ENCODE measurements at places on chromosomes 7 and 10.

DNA sequence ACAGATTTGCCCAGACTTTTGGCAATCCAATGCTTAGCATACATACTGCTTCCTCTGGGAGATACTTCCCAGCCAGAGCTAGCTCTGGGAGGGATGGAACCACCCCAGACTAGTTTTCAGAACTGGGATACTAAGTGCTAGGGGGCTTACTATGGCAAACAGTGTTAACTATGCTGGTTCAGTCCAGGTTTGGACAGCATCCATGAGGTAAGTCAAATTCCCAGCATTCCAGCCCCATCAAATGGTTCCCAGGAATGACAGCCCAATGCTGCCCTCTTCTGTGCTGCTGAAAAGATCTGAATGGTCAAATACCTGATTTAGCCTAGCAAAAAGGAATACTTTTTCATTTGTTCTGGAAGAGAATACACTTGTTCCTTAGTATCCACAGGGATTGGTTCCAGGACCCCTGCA is 141.7 kb upstream of the CCDC6 start:
- DNase-seq, result no peak

DNA sequence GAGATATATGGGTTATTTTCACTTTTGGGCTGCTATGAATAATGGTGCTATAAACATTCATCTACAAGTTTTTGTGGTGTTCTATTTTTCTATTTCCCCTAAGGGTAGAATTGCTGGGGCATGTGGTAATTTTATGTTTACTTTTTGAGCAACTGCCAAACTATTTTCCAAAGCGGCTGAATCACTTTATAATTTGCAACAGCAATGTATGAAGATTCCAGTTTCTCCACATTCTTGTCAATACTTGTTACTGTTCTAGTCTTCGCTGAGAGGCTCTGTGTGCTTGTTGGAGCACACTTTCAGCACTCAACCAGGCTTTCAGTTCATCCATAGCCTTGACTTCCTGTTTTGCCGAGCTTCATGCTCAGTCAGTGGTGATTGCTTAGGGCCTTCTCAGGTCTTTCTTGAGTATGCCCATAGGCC is 39.0 kb downstream of the ADK start:
- DNase-seq, result no peak

DNA sequence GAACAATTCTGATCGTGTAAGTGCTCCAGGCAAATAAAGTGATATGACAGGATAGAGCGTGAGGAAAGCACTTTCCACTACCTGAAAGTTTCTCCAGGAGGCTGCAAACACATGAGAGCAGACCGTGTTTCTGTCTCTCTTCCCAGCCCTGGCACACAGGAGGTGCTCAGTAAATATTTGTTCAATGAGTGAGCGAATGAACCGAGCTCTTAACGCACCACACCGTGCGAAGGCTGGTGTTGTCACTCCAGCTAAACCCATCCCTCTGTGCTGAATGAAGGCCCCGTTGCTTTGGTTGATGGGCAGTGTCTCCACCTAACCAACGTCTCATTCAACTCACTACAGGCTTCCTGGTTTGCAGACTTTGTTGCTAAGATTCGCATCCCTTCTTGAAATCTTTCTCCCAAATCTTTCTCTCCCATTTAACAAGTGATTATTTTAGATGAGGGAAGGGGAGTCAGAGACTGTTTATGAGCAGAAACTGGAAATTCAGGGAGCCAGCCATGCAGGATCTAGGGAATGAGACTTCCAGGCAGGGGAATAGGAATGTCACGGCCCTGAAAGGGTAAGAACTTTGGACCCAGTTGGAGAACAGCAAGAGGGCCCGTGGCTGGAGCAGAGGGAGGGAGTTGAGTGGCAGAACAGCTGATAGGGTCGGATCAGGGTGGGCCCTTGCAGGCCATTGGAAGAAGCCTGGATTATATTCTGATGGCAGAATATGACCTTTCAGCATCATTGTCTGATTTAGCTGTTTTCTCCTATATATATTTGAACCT is 282.6 kb downstream of the CAMK1D start:
- no peak for DNase-seq

- DNase-seq, result no peak
Measured at GRCh38 chr7:44121761-44122420, 1.5 kb downstream of the POLD2 start.

- no peak for DNase-seq
Measured at GRCh38 chr10:13483951-13484350, 44.9 kb downstream of the BEND7 start.

- DNase-seq, result no peak
Measured at GRCh38 chr7:157043745-157044144, 33.3 kb upstream of the MNX1 start.

- DNase-seq, result no peak
Measured at GRCh38 chr7:95960706-95961244, 188.4 kb downstream of the DYNC1I1 start.

- no peak for DNase-seq
Measured at GRCh38 chr10:35505241-35505873, 99.8 kb upstream of the GJD4 start.

DNA sequence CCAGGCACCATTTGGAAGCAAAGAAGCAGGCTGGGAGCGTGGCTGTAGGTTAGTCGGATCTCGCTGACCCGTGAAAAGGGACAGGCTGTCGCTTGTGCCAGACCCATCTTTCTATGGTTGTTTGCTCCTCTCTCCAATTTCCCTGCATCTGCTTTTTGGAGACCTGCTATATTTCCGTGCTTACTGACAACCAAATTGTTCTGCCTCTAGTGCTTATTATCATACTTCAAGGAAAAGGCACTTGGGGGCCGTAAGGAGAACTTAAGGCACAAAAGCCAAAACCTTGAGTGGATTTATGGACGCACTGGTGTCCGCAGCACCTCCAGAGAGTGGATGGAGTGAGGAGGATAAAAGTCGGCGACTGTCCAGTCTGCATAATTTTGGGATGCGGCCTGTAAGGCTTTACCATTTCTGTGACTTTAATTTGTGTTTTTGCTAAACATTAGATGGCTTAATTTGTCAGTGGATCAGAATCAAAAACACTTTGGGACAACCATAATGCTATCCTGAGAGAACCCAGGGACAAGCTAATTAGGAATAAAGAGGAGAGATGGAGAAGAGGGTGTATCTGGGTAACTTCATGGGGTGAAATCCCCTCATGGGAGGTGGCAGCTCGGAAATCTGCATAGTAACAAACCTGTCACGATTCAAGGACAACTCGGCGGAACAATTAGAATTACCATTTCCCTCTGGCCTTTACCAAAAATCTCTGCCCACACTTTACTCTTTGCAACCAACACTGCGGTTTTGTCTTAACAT is 206.7 kb downstream of the HDAC9 start:
- no peak for DNase-seq

DNA sequence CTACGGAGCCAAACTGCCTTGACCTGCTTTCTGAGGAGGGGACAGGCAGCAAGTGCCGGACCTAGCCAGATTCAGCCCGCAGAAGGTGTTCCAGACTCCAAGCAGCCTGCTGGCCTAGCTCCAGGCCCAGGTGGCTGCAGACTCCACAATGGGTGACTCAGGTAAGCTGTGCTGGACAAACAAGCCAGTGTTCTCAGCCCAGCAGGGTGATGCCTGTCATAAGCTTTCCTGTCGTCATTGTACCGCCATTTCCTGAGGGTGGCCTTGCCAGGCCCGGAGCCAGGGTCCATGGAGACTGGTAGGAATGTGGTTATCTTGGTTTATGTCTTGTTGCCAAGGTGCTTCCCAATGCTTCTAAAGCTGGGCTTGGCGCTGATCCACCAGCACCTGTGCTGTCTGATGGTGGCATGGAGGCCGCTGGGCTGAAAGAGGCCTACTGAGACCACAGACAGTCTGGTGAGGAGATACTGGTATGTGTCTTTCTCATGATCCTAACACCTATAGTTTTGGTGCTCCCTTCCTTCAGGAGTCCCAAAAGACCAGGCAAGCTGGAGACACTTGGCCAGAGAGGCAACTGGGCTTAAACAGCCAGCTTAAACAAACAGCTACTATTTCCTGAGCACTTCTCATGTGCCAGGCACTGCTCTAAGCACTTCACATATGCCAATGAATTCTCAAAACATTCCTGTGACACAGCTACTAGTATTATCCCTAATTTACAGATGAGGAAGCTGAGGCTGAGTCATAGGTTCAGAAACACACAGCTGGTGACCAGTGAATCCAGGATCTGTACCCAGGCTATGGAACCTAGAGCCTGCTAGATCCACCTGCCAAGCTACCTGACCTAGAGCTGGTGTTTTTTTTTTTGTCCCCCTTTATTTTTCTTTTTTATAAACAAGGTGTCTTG is 42.0 kb downstream of the ZC3HC1 start:
- no peak for DNase-seq

DNA sequence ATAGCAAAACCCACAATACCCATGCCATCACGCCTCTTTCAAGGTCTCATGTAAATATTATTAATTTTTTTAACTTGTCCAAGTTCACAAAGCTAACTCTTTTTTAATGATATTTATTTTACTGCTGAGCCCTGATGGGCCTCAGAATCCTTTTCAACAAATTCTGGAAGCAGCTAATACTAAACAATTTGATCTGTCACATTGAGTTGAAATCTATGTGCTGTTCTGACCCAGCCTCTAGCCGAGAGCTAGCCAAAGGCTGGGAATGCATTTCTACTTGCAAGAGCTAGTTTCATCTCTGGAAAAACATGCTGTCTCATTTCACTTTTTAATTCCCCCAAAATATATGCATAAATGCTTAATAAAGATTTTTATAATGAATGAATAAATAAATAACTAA is 47.9 kb downstream of the TFAM start:
- no peak for DNase-seq

GRCh38 chr7:50808282-50808888 is 25.7 kb upstream of the GRB10 start:
- DNase-seq, result no peak

GRCh38 chr10:68121852-68122251 is 12.6 kb downstream of the MYPN start:
- DNase-seq, result no peak

DNA sequence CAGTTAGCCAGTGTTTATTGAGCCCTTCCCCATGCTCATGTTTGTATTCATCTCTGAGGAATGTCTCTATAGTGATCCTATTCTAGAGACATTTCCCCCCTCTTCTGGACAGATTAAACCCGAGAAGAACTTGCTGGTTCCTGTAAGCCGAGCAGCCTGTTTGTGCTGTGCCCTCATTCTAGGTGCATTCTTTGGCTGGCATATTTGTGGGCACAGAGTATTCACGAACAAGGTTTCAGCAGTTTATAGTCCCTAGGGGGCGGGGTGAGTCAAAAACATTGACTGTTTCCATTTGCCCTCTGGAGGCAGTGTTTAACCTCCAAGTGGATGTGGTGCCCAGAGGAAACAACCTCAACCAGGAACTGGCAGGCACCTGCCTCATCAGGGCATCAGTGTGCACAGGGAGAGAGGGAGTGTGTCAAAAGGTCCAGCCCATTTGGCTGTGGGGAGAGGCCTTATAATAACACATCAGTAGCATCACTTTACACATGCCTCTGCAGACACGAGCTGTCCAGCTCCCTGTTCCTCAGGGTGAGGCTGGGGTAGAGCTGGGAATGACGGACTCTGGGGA is 273.3 kb upstream of the LRGUK start:
- DNase-seq, result no peak

DNA sequence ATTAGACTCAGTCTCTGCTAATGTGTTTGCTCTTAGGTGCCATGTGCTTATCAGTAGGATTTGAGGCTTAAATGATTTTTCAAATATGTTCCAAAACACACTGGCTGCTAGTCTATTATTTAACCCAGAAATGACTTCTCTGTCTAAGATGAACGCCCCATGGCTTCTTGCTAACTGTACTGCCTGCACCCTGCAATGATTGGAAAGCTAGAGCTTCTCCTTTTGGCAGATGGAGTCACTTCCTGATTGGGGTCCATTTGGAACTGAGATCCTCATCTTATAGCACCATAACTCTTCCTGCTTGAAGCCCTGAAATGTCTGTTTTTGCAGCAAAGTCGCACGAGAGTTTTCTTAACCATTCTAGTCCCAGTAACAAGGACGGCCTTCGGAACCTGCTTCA is 186.5 kb upstream of the ADO start:
- DNase-seq, result no peak

GRCh38 chr7:81484261-81484660 is 285.6 kb downstream of the HGF start:
- no peak for DNase-seq

DNA sequence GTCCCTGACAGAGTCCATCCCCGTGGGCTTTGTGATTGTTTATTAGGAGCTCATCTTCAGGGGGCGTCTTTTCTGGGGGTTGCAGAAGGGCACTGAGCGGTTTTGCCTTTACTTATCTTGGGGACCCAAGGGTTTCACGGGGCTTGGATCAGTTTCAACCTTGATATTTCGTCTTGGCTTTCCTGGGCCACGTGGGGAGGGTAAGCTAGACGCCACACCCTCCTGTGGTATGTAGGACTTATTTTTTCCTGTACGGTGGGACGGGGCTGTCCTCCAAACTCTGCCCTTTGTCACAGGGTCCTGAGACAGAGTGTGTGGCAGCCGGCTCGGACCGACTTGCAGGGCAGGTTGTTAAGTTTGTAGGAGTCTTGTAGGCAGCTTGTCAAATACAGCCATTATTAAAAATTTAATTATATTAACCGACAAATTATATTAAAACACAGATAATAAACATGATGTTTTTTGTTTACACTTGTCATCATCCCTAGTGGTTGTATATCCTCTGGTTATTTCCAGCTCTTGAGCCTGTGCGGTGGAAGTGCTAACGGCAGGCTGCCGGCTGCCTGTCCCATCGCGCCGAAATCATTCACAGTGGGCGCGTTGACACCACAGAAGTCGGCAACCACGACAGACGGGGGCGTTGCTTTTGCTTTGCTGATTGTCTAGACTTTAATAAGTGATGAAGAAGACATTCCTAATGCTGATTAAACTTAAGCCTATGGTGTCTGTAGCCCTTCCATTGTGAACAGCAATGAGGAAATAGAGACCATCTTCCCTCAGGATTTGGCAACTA is 193.2 kb downstream of the DNAJB6 start:
- DNase-seq, result no peak

GRCh38 chr7:100547872-100548271 is 8.9 kb downstream of the AGFG2 start:
- no peak for DNase-seq

GRCh38 chr7:27046854-27047549 is 48.8 kb downstream of the HOXA1 start:
- DNase-seq, result no peak

GRCh38 chr7:107196834-107197610 is 28.2 kb downstream of the HBP1 start:
- no peak for DNase-seq

- DNase-seq, result no peak
Measured at GRCh38 chr7:127650847-127651555, 993 bp upstream of the SND1 start.

DNA sequence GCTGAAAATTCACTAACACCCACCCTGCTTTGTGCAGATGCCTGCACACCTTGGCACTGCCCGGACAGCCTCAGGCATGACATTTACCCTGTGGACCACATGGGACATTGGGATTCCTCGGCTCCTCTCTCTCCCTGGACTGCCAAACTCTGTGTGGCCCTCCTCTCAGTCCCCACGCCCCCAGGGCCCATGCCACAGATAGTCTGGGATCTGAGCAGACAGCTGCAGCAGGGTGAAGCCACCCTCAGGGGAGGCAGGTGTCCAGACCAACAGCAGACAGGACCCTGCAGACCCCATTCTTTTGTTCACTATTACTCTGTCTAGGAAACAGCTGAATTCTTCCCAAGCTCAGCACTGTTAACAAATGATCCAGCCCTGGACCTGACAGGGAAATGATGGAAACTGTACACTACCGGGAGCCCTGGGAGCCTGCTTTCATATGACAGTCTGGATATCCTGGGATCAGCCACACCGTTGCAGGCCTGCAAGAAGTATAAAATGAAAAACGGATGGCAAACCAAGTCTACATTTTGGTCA is 83.4 kb downstream of the VOPP1 start:
- DNase-seq, result no peak

GRCh38 chr7:81626008-81626407 is 143.8 kb downstream of the HGF start:
- no peak for DNase-seq

- DNase-seq, result no peak
Measured at GRCh38 chr10:120474956-120475355, 17.9 kb downstream of the PLPP4 start.

Data from activated CD4-positive, CD25-positive, alpha-beta regulatory T cell treated with anti-CD3 and anti-CD28 coated beads, Interleukin-2, amount 50 U/mL, for 16 hours (primary cell).